M059J (cell line): ENCODE measurements at places on chromosomes 7 and 10.

DNA sequence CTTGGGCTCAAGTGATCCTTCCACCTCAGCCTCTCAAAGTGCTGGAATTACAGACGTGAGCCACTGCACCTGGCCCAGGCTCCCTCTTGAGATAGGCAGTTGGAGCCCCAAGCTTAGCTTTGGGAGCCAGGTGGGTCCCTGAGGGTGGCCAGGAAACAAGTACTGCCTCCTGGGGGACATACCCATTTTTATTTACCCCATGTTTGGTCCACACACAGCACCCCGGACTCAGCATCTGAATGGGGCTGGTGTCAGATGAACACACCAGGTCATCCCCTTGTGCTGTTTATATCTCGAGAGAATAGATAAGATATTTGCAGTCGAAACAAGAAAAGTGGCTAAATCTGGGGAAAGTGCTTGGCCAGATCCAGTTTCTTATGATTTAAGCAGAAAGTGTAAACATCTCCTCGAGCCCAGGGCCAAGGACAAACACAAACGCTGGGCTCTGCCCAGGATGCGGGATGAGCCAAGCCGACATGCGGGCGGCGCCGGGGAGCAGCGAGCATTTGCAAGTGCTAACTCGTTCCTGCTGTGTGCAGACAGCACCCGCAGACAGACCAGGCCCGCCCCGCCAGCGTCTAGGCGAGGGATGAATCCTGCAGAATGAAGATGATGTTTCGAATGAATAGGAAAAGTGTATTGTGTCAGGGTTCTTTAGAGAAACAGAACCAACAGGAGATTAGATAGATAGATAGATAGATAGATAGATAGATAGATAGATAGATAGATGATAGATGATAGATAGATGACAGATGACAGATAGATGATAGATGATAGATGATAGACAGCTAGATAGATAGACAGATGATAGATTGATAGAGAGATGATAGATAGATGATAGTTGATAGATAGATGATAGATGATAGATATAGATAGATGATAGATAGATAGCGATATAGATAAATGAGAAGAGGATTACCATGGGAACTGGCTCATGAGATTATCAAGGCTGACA lies 44.4 kb upstream of the OCM2 start:
- DNase-seq = no peak

- no peak for DNase-seq
These were observed 163.0 kb downstream of the MYOF start for GRCh38 chr10:93319096-93319495.

- DNase-seq = no peak
These were observed 4.3 kb downstream of the EBF3 start for GRCh38 chr10:129959544-129960480.

- no peak for DNase-seq
These were observed 111.6 kb upstream of the INSYN2A start for GRCh38 chr10:127308031-127308430.

- DNase-seq = no peak
These were observed 61.3 kb downstream of the TACC2 start for GRCh38 chr10:122050311-122050710.

- peak; percentile 13 for DNase-seq
These were observed 142.5 kb upstream of the TCERG1L start for GRCh38 chr10:131453721-131454634.
